ENCODE measurements at places on chromosomes 5 and 9.

- no peak for DNase-seq
These were observed 97.4 kb downstream of the DAB2IP start for GRCh38 chr9:121748727-121749423.

DNA sequence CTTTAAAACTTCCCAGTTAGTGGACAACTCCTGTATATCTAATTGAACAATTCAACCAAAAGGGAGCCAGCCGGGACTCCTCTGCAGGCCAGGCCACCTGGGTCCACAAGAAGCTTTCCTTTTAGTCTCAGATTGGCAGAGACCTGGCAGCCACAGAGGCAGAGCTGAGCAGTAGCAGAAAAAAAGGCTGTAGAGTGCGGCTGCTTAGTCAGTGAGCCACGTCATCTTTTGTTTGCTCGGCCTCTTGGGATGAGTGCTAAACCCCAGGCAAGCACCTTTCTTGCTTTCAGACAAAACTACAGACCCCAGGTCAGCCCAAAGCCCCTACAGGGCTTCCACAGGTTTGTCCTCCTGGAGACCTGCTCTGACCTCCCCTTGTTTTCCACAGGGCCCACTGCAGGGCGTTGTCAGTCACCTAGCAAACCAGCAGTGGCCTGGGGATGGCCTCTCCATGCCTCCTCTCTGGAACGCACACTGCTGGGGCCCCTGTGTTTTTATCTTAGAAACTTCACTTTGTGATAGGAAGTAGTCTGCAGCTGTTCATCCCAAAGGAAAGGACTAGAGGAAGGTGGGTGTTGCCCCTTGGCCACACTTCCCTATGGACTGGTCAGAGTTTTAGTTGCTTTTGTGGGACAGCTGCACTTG is 49.9 kb downstream of the SHB start:
- peak; percentile 14 for DNase-seq

DNA sequence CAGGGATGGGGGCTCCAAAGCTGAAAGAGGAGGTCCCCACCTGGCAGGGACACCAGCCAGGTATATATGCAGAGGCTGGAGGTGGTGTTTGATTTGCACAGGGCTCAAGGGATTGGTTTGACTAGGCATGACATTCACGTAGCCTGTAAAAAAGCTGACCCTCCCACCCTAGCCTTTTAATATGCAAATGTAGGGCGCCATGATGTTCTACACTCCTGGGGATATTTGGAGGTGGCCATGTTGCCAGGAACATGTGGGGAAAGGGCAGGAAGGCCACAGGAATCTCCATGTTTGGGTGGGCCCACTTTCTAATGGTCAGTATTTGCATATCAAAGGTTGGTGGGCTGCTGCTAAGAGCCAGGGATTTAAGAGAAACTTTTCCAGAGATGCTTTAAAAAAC is 12.0 kb upstream of the THG1L start:
- no peak for DNase-seq

GRCh38 chr9:86562691-86563090 is 208.5 kb upstream of the TUT7 start:
- no peak for DNase-seq

DNA sequence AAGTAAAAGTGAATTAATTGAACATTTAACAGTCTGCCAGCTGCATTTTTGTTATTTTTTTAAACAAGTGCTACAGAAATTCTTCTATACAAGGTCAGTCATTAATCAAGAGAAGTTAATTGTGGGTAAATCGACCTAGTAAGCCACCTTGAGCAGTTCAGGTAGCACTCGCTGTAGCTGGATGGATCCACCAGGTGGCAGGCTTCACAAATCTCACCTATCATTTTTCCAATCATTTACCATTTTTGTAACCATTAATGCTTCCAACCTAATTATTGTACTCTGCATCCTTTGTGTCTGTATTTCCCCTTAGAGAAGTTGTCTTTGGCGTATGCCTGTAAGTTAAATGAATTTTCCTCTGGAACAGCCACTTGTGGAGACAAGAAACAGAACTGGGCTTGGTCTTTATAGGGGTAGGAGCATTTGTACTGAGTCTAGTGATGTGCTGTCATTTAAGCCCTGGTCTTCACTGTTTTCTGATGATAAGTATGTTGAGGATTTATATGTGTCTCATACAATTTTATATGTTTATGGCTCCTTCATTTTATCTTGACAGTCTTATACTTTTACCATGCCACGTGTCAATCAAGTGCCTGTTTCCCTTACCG is 39.5 kb downstream of the CD180 start:
- DNase-seq: no peak

- peak; percentile 37 for DNase-seq
These were observed 263.2 kb downstream of the COX7C start for GRCh38 chr5:86880785-86881492.

GRCh38 chr5:171261361-171261760 is 47.7 kb upstream of the TLX3 start:
- DNase-seq: no peak
